Prostate gland (tissue), 2 donors: ENCODE measurements at places on chromosomes 2 and 18.

DNA sequence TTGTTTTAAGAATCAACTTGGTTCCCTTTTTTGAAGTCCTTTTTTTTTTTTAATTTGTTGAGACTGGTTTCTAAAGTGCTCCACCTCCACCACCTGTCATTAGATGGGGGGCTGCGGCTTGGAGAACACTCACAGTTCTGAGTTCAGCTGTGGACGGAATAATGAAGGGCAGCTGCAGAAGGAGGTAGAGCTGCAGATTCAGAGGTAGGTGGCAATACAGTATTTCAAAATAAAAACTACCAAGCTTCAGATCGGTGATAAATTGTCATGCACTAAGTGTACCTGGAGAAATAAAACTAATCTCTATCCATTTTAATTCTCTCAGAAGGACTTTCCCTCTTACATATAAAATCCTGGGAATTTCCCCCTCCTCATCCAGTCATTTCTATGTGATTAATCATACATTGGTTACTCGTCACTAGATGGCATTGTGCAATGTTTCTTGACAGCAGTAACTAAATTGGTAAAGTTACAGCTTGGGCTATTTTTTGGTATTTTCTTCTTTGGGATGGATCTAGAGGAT, 81.1 kb upstream of the SLC39A10 start:
- DNase-seq = no peak

- no peak for DNase-seq
Observed at GRCh38 chr18:70073432-70073831, 125.8 kb upstream of the CD226 start.

- no peak for DNase-seq
Observed at GRCh38 chr18:38847326-38847725, 1281.7 kb upstream of the CELF4 start.

DNA sequence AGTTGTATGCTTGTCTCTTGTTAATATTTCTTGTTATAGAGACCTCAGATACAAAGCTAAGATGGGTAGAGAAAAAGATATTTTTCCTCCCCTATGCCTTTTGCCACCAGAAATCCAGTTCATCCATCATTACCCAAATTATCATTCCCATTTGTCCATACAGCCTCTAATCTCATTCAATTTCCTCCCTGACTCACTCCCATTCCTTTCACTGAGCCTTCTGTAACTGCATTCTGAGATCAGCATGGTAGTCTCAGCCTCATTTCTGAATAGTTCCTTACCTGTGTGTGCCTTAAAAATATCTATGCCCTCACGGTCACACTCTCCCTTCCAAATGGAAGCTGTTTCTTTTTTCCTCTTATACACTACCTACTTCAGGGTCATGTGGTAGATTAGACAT, 15.7 kb upstream of the PIK3C3 start:
- no peak for DNase-seq

DNA sequence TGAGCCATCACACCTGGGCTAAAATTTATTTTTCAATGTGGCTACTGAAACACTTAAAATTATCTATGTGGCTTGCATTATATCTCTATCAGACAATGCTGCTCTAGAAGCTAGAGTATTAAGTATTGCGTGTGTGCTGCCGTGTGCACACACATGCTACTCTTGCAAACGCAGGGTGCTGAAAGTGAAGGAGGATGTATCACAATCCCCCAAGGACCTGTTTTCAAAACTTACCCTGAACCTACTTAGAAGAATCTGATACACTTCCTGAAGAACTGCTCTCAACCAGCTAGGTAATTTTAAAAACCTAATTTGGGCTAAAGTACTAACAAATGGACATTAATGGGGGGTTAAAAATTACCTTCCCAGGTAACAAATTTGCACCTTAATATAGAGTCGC, 66.5 kb downstream of the EPHA4 start:
- DNase-seq = no peak

GRCh38 chr2:219679041-219679440, 51.6 kb downstream of the SLC4A3 start:
- DNase-seq = no peak

GRCh38 chr2:75480971-75481836, 79.5 kb downstream of the EVA1A start:
- DNase-seq = no peak

- DNase-seq = no peak
Observed at GRCh38 chr2:175168564-175168945, 552 bp upstream of the ATF2 start.

DNA sequence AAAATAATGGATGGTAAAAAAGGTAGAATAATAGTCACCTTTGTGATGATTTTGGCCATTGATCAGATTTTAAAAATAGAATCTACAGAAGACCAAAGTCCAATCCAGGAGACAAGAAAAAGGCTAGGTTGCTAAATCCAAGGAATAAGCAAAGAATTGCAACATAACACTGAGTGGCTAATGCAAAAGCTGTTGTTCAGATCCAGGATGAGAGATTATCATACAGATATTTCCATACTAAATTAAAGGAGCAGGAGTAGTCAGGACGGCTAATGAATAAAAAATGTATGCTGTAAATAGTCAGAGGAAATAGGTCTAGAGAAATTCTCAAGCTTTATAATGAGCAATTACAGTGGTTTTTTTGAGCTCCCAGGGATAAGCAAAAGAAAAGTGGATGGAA, 745.9 kb upstream of the ACVR2A start:
- no peak for DNase-seq

GRCh38 chr18:9577361-9577760, 37.0 kb downstream of the PPP4R1 start:
- no peak for DNase-seq

DNA sequence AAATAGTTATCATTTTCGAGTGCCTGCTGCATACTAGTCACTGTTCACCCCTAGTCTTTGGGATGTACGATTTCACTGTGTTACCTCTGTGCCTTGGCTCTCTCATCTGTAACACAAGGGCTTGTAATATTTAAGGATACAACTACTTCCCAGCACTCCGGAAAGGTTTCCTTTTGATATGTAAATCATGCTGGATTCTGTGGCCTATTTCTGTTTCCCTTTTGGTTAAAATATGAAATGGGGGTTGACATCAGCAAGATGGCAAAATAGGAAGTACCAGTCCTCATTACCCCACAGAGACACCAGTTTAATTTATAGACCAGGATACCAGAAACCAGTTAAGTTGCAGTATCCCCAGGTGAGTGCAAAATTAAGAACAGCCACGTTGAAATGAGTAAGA, 23.5 kb downstream of the PSMG2 start:
- no peak for DNase-seq

DNA sequence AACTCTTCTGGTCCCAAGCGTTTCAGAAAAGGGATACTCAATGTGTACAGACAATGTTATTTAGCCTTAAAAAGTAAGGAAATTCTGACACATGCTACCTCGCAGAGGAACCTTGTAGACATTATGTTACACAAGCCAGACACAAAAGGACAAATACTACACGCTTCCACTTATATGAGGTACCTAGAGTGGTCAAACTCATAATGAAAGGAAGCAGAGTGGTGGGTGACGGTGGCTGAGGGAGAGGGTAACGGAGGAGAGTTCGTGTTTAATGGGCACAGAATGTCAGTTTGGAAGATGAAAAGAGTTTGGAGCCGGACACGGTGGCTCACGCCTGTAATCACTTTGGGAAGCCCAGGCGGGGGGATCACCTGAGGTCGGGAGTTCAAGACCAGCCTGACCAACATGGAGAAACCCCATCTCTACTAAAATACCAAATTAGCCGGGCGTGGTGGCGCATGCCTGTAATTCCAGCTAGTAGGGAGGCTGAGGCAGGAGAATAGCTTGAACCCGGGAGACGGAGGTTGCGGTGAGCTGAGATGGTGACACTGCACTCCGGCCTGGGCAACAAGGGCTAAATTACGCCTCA, 1.4 kb downstream of the MCM6 start:
- no peak for DNase-seq

DNA sequence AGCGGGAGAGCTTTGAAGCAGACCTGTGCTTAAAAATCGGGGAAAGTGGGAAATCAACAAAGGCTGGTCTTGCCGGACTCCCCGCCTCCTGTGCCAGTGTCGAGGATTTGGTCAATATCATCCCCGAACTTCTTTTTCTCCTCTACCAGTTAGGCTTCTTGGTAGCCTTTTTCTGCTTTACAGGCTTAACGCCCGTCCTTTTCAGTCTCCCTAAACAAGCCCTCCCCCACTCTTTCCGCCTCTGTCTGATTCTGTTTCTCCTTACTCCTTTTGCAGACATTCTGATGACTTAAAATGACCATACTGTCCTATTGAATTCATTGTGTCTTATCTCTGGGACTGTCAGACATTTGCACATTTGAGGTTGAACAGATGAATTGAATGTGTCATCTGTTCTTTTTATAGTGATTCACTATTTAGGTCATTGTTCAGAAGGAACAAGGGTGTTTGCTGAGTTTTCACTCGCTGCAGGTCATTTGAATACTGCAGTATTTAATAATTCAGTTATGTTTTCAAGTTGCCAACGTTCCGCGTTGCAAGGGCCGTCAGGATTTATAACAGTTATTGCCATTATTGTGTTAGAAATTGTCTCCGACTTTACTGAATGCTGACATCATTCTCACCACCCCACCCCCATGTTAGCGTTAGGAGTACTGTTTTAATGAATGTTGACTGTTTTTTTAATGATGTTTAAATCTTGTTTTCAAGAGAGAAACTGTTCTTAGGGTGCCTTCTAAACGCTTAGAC, 1.1 kb downstream of the ITGAV start:
- DNase-seq = peak; percentile 48

GRCh38 chr2:227597998-227598397, 695 bp upstream of the SCYGR2 start:
- no peak for DNase-seq

DNA sequence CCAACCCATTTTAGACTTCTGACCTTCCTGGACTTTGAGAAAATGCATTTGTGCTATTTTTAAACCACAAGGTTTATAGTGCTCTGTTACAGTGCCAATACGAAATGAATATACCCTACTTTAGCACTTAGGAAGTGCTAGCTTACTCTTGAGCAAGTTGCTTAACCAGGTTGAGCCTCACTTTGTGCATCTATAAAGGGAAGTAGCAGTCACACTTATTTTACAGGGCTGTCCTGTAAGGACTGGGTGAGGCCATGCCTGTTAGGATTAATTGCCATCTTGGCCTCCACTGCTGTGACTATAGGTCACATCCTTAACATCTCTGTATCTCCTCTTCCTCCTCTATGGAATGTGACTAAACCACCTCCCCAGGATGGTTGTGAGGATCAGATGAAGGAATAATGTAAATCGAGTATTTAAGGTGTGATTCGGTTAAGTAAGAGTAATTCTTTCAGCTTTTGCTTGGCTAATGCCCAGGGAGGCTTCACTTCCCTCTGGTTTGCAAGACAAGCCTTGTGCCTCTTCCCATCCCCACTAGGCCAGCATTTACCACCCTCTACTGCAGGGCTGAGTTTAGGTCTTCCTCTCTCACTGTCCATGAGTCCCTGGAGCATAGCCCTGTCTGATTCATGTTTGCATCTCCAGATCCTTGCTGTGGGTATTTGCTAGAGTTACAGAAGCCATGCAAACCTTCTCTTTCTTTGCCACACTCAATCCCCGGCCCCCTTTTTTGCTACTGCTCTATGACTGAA, 341.2 kb downstream of the ZNF521 start:
- DNase-seq = no peak

GRCh38 chr2:187422282-187422681, 25.8 kb downstream of the CALCRL start:
- no peak for DNase-seq

DNA sequence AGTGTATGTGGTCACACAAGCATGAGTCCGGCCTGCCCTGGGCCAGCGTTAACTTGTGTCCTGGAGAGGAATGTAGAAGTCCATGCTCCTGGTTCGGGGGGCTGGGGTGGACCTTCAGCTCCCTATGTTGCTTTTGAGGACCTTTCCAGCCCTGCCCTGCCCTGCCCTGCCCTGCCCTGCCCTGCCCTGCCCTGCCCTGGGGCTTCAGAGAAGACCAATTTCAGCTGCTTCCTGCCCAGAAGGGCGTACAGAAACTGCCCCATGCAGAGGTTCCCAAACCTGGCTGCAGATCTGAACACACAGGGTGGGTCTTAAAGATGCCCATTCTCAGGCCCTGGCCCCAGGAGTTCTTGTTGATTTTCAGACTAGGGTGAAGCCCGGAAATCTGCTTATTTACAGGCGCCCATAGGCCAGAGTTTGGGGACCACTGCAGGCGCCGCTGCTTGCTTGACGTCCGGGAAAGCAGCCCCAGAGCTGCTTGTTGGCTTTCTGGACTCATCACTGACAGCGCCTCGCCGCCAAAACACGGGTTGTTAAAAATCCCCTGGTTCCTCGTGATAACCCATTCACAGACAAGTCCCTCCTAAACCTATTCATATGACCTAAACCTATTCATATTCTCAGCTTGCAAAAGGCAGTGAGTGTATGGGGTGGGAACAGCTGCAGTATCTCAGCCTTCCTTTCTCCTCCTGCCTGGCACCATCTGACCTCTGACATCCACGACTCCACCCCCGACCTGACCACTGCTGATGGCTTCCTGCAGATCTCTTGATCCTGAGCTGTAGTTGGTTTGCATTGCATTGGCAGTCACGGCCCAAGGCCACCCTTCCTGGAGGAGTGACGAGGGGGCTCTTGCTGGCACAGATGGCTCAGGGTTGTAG, 198.3 kb downstream of the GLI2 start:
- no peak for DNase-seq

DNA sequence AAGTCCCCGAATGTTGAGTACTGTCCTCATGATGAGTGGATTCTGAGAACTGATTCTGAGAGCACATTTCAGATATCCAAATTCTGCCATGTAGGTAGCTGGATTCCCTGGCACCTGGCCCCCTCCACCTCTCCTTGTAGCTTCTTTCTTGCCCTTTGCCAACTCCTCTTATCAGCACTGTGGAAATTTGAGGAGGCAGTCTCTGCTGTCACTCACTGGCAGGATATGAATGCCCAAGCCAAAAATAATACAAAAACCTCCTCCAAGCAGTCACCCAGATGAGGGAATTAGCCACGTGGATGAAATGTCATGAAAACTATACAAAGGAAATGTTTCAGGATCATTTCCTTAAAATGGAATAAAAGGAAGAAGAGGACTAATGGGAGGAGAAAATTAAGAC, 276.8 kb downstream of the SETBP1 start:
- DNase-seq = no peak

- no peak for DNase-seq
Observed at GRCh38 chr2:8661736-8662135, 20.1 kb upstream of the ID2 start.

DNA sequence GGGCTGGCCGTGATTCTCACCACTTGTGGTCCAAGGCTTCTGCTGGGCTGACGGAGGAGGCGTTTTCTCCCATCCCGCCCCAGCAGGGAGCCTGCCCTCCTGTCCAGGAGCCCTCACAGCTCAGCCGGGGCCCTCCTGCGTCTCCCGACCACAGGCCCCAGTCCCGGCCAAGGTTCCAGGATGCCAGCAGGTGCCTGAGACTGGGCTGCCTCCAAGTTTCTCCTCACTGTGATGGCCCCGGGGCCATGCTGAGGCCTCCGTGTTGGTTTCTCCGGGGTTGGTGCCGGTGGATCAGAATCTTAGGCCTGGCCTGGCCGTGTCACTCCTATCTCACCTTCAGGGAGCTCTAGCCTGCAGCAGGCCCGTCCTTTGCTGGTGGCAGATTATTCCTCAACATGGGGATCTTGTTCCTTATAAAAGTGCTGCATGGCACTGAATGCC, 5.9 kb downstream of the KCNG2 start:
- no peak for DNase-seq

- DNase-seq = peak; percentile 86
Observed at GRCh38 chr2:11344342-11344955, at the start of gene ROCK2. TSS of gene ROCK2 (minus strand) at chr2:11344636. CDS start at chr2:11344136, 500 bp downstream.

GRCh38 chr2:232345251-232345650, 33.3 kb upstream of the ALPP start:
- DNase-seq = no peak
